ENCODE measurements at places on chromosomes 2 and 18.
A peak's percentile ranks its signal among the peaks of the same experiment; 100 is the strongest.

- peak; percentile 96 for DNase-seq
Measured at GRCh38 chr2:236535024-236535423, 34.6 kb upstream of the ACKR3 start.

DNA sequence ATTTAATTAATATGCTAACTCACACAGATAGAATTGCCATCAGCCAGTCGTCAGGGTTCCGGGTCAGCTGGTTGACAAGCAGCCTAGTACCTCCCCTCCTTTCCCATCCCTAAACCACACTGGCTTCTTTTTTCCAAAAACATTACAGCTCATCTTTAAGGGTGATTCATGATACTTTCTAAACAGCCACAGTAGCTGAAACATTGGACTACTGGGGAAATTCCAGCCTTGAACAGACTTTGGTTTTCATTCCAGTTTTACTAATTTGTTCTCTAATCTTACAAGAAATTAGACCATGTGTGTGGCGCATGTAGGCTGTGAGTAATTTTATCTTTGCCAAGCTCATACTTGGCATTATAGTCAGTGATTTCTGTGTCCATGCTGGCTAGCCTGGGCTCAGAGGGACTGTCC, 110.8 kb downstream of the FMNL2 start:
- peak; percentile 78 for DNase-seq

DNA sequence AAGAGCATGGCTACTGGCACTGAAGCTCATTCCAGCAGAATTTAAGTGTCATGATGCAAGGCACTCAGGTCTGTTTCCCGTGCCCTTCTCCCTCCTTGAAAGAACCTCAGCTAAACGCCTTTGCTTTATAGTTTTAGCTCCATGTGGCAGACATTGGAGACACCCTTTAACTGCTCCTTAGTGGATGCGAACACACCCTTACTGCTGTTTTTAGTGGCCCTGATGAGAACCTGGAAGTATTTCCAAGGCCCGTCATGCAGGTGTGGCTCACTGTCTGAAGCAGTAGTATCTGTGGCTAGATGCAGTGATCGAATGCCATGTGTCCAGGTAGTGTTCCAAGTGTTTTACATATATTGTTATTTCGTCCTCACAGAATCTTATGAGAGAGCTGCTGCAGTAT, 28.3 kb downstream of the KIF5C start:
- DNase-seq = no peak

DNA sequence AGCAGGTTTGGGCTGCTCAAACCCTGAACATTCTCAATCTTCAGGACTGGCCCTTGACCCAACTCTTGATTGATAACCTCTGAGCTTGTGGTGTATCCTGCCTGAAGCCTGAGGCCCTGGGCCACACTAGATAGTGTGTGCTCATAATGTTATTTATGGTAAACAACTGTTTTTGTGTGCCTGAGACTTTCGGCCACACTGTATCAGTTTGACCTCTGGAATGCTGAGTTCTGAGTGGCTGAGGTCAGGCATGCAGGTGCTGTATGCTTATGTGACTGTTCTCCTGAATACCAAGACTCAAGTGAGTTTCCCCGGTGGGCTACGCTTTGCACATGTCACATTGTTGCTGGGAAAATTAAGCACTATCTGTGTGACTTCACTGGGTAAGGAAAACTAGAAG, 82.2 kb upstream of the RMP24 start:
- DNase-seq = no peak

- no peak for DNase-seq
Measured at GRCh38 chr18:24268784-24269550, 128.7 kb downstream of the OSBPL1A start.

GRCh38 chr2:3674066-3674845, 16.3 kb downstream of the ALLC start:
- no peak for DNase-seq

- DNase-seq = no peak
Measured at GRCh38 chr2:149677416-149677815, 89.8 kb upstream of the MMADHC start.

Measured in brain microvascular endothelial cell (primary cell).